SW480 (cell line): ENCODE measurements at places on chromosomes 4 and X.

GRCh38 chrX:31265383-31265782, 193.5 kb upstream of the FTHL17 start:
- DNase-seq = no peak

- no peak for DNase-seq
Observed at GRCh38 chr4:138734746-138735145, 280.8 kb upstream of the NOCT start.

- DNase-seq = no peak
Observed at GRCh38 chr4:71729856-71730255, 54.0 kb downstream of the GC start.

GRCh38 chr4:43282534-43282933, 390.0 kb downstream of the GRXCR1 start:
- no peak for DNase-seq

DNA sequence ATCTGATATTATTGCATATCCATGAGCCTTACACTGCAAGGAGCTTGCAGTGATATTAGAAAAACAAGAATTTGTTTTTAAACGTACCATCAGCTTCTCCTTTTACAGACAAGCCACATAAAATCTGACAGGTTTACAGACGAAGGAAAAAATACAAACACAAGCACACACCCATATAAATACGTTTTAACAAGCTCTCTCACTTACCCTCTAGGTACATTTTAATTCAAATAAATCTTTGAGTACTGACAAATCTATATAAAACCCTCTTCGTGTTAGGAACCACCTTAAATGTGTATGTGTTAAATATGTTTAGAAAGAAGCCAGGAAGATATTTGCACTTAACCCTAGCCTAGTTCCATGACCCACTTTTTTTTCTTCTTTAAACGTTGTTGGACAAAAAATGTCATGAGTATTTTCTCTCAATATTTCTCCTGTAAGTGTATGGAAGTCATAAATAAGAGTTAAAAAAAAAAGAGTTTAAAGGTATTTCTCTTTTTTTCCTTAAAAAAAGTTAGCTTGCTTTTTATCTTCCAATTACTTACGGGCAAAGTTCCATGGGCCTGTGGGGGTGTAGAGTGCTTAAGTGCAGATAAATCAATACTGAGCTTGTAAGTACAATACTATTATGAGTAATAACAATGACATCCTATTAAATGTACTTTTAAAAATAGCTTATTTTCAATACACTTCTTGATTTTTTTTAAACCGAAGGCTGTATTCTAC, 1.5 kb downstream of the ARAP2 start:
- no peak for DNase-seq

DNA sequence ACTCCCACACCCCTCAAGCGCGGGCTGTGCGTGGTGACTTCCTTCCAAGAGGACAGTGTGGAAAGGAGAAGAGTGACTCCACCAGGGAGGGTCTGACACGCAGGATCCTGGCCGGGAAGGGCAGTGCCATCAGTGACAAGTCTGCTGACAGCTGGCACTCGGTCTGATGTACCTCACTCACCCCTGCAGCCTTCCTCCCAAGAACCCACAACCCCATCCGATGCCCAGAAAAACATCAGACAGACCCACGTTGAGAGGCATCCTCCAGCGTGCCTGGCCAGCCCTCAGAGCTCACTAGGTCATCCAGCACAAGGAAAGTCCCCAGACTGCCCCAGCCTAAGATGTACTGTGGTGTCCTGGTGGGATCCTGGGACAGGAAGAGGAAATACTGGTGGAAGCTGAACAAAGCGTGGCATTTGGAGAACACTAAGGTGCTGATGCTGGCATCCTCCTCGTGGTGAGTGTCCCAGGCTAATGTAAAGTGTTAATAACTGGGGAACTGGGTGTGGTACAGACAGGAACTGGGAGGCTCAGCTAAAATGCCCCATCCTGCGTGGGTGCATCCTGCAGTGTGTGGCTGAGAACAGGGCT, 200.0 kb upstream of the PSAPL1 start:
- DNase-seq = no peak

GRCh38 chr4:173056271-173056670, 112.3 kb upstream of the GALNT7 start:
- no peak for DNase-seq

DNA sequence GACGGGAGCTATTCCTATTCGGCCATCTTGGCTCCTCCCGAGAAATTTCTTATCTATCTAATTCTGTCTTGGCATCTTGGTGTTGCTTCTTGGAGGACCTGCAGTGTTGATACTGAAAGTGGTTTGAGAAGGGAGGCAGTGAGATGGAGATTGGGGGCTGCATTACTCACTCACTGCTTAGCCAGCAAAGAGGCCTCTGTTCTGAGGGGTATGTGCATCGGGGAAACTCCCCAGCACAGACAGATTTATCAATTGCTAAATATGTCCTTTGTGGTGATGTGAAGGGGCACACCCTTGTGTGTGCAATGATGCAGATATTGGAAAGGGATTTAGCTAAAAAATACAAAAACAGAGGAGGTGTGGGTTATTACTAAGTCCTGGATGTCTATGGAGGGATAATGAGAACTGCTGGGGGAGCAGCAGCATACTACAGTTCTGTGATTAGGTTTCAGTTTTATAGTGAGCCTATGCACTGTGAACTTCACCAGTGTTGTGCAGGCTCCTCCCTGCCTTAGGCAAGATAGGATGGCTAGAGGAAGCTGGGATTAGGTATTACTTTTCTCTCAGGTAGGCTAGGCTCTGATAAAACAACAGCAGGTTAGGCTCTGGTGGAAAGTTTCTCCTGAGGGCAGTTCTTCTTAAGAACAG, 279.0 kb downstream of the HS3ST1 start:
- no peak for DNase-seq
